ENCODE measurements at places on chromosomes 3 and 15.

DNA sequence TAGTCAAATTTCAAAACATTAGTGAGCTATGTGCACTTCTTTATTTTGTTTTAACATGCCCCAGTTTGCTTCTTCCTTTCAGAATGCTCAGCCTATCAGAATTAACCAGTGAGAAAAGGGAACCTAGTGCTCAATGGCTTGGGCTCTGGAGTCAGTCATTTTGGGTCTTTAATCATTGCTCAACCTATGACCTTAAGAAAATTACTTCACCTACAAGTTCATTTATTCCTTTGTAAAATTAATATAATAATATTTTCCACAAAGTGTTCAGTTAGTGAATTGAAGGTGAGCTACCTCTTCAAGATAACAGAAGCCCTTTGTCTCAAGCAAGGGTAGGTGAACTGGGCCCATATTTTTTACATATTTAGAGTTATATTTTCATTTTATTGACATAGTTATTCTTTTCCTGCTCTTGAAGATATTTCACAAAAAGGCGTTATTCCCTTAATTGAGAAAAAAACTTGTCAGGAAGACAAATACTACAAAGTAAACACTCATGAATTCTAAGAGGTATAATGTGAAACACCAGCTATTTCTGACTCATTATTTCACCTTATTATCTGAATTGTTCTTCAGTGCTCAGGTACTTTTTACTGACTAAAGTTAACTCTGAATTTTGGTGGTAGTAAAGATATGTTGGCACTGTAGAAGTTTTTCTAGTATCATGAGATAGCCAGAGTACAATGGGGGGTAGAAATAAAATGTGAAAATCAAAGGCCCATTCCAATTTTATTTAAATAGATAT lies 415.5 kb downstream of the NAALADL2 start:
- no peak for DNase-seq

- no peak for DNase-seq
These were observed 11.7 kb upstream of the MAP1A start for GRCh38 chr15:43505738-43506137.

- DNase-seq, result no peak
These were observed 65.2 kb upstream of the TRA2B start for GRCh38 chr3:186002884-186003472.

DNA sequence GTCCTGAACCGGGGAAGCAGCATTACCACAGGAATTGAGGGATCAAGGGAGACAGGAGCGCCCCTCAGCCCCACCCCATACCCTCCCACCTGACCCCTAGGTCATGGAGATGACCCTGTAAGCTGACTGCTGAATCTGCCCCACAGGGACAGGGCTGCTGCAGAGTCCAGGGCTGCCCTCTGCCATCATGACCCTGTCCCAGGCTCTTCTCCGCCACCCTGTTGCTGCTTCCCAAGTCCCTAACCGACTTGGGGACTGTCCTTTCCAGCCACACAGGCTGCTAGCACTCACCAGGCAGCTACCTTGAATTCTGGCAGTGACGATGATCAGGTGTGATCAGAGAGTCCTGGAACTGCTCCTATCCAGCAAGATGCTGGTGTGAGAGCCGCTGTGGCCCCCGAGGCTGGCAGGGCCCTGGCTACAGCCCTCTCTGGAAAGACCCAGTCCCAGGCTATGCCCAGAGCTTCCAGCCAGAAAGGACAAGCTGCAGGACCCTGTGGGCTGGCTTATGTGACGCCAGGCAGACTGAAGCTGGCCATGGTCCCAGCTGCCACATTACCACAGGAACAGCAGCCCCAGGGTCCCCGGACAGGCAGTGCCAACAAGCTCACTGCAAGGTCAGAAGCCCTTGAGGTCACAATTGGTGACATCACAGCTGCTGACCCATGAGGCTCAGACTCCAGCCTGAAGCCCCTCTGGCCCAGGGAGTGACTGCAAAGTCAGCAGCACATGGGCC lies at the start of gene C3orf22:
Gene C3orf22, minus strand, starts transcription at position 597 of the 736 bp plus-strand sequence. CDS start 5,542 bp downstream, outside the sequence.
- no peak for DNase-seq

DNA sequence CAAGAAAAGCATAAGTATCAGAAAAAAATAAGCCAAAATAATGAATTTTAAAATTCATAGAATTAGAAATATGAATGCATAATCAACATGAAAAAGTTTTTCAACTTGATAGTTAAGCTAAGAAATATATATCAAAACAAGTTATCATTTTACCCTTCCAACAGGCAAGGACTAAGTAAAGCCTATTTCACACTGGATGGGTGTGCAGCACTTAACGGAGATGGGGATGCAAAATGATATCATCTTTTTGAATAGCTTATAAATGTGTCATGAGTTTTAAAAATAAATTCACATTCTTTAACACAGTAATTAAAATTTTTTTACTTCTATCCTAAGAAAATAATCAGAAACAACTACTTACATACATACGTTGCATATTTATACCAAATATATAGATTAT lies 20.9 kb downstream of the PIK3R4 start:
- no peak for DNase-seq

DNA sequence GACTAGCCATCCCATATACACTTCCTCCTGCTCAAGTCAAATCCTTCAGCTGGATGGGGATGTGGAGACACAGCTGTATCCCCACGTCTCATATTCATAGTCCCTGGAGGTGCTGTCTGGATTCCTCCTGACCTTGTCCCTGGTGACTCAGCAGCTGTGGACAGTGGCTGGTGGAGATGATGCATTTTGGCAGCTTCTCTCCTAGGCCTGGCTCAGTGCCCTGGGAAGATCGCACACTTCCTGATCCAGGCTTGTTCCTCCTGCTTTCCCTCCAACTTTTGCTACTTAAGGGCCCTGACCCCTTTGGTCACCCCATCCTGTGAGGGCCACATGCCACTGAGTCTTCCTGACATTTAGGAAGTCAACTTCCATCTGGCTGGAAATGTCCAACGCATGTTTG lies 44.4 kb downstream of the ADAMTSL3 start:
- no peak for DNase-seq

DNA sequence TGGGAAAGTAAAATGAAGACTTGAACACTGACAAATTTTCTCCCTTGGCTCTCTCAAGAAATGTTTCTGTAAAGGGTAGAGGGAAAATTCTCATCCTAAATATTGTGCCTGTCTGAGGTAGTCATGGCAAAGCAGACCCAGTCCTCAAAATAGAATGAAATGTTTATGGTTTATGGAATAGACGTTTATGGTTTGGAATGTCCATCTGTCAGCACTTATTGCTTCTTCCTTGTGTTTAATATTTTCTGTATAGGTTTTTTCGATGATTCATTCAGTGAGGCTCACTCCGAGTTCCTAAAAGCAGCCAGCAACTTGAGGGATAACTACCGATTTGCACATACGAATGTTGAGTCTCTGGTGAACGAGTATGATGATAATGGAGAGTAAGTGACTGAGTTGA lies 13.9 kb downstream of the ELL3 start:
- DNase-seq, result no peak

- no peak for DNase-seq
These were observed 2.8 kb upstream of the PRICKLE2 start for GRCh38 chr3:64228110-64228509.

DNA sequence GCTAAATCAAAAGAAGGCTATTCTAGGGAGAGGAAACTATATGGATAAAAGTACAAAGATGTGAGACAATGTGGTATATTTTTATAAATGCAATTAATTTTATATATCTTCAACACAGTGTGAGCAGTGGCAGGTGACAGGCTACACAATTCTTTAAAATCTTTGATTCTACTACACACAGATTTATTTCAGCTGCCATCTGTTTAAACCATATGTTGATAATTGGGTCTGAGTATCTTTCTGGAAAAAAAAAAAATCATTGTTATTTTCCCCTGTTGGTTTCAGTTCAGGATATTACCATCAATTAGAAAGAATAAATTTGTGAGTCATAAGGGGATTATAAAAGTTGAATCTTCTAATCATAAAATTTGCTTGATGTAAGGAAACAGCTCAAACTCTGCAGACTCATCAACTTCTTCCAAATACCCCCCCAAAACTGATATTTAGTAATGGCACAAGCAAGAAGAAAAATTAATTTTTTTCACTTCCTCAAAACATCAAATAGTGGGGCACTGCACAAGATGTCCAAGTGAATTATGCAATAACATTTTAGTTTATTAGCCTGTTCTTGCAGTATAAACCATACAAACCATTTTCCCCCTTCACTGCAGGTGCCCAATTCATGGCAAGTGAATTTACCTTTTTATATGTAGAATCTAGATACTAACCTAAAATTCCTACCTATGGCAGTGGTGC lies 12.0 kb downstream of the PIERCE2 start:
- DNase-seq, result no peak

- no peak for DNase-seq
These were observed 115.7 kb downstream of the CHL1 start for GRCh38 chr3:312160-312733.

DNA sequence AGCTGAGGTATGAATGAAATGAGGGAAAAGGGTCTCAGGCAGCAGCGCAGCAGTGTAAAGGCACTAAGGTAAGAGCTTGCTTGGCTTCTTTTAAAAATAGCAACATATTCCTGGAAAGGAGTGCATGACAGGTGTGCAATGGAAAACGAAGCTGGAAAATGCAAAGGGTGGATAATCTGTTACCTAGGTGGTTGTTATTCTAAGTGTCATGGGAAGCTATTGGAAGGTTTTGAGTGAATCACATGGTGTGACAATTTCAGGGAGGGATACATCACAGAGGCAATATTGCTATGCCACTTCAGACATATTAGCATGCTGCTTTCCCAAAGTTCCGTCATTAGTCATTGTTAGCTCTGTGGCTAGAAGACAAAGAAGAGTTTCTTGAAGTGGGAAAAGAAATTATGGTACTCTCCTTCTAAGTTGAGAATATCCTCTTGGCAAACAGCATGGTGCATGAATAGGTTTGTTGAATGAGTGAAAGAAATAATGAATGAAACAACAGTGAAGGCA lies 28.7 kb upstream of the TMEM45A start:
- no peak for DNase-seq

DNA sequence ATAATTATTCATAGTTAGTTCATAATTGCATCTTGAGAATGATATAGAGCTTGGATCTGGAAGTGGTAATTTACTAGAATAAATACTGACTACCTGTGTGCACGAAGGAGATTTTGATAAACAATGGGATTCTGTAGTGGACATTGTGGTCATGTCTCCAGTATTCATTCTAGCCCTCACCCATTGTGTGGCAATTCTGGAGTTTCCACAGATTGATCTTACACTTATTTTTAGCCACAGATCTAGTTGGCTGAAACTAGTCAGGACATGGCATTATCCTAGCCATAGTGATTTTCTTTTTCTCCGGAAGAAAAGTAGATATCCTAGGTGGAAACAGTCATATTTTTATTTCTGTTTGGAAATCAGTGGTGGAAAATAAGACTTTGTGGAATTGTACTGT lies 833.1 kb downstream of the NAALADL2 start:
- DNase-seq, result no peak

DNA sequence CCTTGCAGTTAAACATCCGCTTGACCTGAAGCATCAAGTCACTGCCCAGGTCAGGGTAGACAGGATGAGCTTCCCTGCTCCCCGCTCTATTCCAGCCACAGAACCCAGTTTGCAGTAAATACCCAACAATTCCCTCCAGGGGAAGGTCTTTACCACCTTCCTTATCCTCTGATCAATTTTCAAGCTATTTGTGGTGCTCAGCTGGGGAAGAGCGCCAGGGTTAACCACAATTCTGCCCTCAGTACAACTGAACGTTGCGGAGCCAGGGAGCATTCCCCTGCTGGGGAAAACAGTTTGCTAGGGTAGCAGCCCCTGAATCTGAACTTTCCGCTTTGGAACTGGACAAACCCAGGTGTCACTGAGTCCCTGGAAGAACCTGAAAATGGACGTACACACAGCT lies 28.5 kb downstream of the RBPMS2 start:
- no peak for DNase-seq

DNA sequence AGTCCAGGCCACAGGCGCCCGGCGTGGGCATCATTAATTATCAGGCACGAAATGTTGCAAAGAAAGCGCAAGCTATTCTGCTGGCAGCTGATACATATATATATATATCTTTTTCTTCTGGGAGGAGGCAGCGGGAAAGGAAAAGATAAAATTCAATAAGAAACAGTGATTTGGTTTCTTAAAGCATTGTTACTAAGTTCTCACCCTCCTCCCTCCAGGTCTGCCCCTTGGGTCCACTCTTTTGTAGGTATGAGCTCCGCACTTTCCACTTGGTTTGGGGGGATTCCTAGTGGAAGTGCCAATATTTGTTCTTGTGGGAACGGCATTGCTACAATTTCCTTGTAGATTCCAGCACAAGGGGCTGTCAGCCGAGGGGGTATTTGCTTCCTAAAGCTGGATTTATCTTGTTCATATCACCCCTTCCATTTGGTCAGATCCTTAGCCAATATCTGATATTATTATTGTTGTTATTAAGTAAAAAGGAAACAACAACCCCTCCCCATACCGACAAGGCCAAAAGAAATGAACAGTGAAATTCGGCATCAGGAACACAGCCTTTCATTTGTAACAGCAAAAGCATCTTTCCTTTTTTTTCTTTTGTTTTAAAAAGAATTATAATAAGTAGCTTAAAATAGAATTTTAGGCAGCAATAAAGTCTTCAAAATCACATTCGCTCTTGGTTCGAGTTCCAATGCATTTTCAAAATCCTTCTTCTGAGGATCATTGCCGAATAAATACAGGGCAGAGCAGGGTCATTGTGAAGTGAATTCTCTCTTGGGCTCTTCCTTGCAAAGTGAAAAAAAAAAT lies 15.6 kb downstream of the ZIC1 start:
- no peak for DNase-seq

DNA sequence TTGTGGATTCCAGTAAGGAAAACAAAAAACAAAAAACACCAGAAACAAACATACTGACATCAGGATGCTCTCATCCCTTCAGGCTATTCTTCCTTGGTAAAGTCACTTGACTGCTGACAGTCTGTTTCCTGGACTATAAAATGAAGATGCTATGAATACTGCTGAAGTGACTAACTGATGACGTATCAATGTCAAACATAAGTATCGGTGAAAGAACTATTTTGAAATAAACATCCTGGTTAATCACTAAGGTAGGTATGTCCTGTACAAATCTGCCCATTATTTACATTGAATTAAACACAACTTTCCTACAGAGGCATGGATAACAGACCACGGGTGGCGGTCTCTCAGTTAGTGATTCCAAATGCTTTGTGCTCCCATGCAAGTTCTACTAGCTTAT lies 45.9 kb downstream of the CHAC1 start:
- DNase-seq, result no peak

DNA sequence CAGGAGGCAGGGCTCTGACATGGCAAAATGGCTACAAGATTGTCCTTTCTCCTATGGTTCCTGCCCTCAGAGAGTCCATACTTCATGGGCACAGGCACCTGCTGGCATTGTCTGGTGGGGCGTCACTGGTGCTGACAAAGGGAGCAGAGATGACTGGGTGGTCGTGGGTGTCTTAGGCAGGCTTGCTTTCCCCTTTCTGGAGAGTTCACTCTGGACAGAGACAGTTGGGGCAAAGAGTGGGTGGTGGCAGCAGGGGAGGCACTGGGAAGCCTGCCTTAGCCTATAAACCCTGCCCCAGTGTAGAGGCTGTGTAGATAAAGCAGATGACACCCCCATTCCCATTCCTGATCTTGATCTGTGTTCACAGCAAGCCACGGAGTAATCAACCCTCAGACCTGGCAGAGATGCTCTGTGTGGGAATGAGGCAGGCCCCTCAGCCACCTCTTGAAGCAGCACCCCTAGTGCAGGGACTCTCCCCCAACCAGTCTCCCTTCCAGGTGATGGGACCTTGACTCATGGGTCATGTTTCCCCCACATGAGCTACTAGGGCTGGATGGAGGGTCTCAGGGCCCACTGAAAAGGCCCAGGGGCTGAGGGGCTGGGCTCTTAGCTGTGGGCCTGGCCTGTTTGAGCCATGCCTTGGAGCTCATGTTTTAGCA lies 20.7 kb upstream of the DOCK3 start:
- no peak for DNase-seq

- no peak for DNase-seq
These were observed 270.2 kb upstream of the GBE1 start for GRCh38 chr3:82031596-82031995.
